ENCODE measurements at places on chromosomes 16 and 17. TPM values are rescaled to one million over a fixed set of nuclear protein-coding genes. Genes with fewer than 3 reads are reported as not detected.
A peak's percentile ranks its signal among the peaks of the same experiment; 100 is the strongest.

NAGS gene
- 4.2 TPM for total RNA-seq

TAC4 gene
- not detected for total RNA-seq

EVI2A gene
- total RNA-seq, result not detected

- DNase-seq, result peak; percentile 77
Observed at GRCh38 chr16:69709456-69710084, 16.8 kb downstream of the NQO1 start.

DNA sequence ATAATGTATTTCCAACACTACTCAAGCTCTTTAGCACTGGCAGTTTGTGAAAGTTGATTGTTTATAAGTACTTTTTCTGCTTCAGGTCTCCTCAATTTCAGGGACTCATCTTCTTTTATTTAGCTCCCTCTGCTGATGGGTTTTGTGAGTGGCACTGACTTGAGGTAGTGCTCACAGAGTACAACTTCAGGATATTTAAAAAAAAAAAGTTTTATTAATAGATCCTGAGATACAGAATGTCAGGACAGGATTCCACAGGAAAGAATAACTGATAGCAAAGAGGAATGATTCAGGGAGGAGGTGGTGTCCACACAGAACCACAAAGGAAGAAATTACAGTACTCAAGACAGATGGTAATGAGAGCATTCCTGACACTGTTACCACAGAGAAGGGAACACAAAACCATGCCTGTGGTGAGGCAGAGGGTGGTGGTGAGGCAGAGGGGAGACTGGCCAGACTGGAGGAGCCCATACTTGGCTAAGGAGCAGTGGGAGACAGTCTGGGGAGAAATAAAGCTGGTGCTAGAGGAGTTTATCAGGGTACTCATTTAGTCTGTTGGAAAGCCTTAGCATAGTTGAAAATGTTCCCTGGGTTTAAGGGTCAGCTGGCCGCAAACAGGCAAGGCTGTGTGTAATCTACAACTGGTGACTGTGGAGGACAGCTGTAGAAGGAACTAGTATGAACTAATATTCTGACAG is 63.7 kb downstream of the SPAG9 start:
- peak; percentile 65 for DNase-seq

DNA sequence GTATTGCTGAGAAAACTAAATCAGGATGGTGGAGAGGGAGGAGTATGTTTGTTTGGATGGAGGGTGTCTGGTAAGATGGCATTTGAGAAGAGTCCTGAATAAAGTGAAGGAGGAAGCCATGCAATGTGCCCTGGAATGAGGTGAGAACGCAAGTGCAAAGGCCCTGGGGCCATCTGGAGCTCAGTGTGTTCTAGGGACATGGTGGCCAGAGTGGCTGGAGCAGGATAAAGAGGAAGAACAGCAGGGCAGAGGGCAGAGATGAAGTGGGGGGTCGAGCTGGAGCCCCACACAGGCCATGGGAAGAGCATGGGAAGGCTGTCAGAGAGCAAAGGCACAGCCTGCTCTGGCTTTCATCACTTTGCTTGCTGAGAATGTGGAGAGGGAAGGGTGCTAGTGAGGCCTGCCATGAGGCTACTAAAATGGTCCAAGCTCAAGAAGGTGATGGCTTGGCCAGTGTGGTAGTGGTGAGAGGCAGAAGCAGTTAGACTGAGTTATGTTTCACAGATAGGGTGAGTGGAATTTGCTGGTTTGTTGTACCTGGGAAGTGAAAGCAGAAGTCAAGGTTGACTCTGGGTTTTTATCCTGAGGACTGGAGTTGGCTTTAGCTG is 234.1 kb downstream of the FOXL1 start:
- no peak for DNase-seq

GRCh38 chr16:77856438-77857160 is 68.2 kb downstream of the VAT1L start:
- no peak for DNase-seq

- DNase-seq, result no peak
Observed at GRCh38 chr17:70290770-70291169, 121.4 kb downstream of the KCNJ2 start.

DNA sequence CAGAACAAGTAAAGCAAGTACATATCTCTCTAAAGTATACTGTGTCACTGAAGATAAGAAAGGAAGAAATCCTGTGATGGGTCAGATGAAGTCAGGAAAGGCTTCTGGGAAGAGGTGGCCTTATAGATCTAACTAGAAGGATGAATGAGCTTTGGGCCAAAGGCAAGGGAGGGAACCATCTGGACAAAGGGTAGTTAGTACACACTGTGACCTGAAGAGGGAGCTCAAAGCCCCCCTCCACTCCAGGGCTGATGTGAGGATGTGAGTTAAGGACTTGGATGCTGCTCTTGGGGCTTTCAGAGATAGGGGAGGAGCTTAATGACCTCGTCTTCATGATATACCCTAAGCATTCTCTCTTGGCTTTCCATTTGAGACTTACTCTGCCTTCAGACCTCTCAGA is 185.3 kb upstream of the CACNG3 start:
- peak; percentile 60 for DNase-seq

All from HT-29 (cell line).